Stimulated activated CD8-positive, alpha-beta memory T cell treated with anti-CD3 and anti-CD28 coated beads, Interleukin-7, amount 100 ng/mL, for 4 hours (primary cell): ENCODE measurements at places on chromosomes 1 and 21.

GRCh38 chr21:43921979-43922945 is 57.2 kb downstream of the AGPAT3 start:
- peak; percentile 83 for DNase-seq

- peak; percentile 25 for DNase-seq
Measured at GRCh38 chr1:119712342-119713038, 756 bp downstream of the PHGDH start.

- DNase-seq, result no peak
Measured at GRCh38 chr1:23682946-23683345, 8.7 kb upstream of the RPL11 start.

DNA sequence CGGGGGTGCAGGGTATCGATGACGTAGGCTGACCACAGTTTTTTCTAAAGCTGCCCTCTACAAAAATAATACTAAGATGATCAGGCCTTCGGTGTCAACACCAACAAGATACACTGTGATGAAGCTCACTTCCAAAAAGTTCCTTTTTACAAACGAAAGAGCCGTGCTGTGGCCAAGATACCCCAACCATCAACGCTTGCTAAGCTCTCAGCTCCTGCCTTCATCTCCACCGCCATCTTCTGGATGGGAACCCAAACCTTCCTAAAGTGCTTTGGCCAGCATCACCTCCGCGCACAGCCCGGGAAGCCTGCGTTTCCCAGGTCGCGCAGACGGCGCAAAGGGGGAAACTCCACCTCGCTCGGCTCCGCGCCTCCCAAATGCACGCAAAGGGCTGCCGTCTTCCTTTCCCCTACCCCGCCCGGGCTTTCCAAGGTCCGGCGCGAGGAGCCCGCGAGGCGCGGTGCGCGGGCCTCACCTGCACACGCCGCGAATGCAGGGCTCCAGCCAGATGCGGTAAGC is 541 bp downstream of the USP48 start:
- no peak for DNase-seq

DNA sequence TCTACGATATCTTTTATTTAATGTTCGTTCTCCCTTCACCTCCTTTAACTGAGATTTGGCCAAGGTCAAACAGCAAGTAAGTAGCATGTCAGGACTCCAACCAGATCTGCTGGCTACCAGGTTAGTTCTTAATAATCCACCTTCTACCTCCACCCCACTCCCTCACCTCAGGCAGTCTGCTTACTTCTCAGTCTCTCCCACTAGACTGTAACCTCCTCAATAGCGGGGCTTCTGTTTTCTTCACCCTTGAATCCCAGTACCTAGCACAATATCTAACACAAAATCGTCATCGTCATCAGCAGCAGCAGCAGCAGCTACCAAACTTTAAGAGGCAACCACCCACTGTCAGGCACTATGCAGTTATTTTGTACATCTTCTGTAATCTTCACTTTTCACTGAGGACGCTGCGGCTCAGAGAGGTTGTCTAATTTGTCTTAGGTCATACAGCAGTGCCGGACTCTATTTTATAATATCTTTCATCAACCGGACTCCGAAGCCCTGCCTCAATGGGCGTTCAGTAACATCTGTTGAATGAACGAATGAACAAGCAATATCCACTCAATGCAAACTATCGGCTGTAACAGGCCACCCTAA is 859 bp upstream of the MAGI3 start:
- no peak for DNase-seq

DNA sequence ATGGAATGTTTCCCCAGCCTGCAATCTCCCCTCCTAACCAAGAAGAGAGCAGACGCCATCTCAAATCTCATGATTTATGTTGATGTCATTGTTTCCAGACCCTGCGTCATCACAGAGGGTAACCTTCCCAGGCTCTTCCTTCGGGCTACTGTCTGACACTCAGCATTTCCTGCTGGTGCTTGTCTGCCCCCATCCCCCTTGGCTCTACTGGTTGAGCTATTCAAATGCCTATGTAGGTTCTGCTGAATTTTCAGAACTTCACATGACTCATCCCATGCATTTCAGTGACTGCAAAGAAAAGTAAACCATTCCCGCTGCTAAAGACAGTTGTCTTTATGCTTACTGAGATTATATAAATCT is 24.8 kb upstream of the ITPKB start:
- peak; percentile 8 for DNase-seq

GRCh38 chr1:66624412-66625060 is 90.6 kb downstream of the SGIP1 start:
- DNase-seq, result no peak

GRCh38 chr21:32806810-32807386 is 35.3 kb upstream of the PAXBP1 start:
- DNase-seq, result no peak

- no peak for DNase-seq
Measured at GRCh38 chr1:171913385-171913784, 72.1 kb downstream of the DNM3 start.

DNA sequence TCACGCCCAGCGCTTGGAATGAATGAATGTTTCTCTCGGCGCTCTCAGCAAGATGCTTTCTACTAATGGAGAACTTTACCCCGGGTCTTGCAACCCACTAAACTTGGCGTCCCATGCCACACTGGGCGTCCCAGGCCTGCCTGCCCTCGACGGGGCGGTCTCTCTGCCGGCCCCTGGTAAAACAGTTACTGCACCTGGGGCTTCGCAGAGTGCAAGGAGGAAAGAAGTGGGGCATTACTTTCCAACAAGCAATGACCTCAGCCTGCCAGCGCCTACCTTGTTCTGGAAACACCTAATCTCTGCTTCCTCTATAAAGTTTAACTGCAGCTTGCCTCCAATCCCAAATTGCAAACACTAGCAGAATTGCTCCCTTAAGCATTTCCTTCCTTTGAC is 27.8 kb upstream of the NFIA start:
- DNase-seq, result no peak

GRCh38 chr1:48659801-48660200 is 116.9 kb downstream of the BEND5 start:
- no peak for DNase-seq

- DNase-seq, result no peak
Measured at GRCh38 chr1:93740601-93741031, 59.0 kb upstream of the BCAR3 start.

DNA sequence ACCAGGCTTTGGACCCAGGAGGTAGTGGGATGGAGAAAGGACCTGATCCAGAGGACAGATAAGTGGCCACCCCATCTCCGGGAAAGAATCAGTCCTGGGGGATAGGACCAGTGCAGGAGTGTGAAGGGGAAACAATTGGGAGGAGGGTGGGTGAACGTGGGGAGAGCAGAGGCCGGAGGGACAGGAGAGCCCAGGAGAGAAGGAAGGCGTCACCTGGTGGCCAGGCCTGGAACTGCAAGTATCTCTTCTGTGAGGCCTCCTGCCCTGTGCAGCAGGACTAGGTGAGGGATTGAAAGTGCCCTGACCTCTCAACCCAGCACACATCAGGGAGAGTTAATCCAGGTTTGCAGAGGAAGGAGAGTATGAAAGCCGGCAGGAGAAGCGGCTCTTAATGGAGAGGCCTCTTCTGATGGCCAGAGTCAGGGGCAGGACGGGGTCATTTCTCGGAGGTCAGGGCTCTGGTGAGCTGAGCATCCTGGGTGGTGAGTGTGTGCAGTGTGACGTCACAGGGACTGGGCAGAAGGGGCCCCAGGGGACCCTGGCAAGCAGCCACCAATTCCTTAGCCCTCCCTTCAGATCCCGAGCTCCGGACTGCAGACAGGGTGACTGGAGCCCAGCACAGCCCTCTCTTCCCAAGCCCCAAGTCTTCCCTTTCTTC is 9.2 kb upstream of the LAD1 start:
- DNase-seq, result peak; percentile 26

GRCh38 chr1:232327899-232328298 is 302.0 kb downstream of the SIPA1L2 start:
- DNase-seq, result no peak

DNA sequence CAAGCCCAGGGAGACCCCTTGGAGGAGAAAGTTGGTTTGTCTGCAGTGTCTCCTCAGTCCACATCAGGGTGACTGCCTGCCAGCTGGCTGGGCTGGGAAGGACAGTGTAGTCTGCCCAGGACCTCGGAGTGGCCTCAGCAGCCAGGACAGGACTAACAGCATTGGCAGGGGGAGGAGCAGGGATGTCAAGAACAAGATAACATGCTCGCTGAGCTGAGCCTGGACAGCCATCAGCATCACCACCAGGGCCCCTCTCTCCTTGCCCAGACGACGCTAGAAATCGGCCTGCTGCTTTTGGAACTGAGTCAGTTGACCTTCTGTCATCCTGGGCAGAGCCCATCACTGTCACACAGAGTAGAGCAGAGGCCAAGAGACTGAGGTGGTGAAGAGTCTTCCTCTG is 83.6 kb upstream of the CNTN2 start:
- DNase-seq, result no peak

DNA sequence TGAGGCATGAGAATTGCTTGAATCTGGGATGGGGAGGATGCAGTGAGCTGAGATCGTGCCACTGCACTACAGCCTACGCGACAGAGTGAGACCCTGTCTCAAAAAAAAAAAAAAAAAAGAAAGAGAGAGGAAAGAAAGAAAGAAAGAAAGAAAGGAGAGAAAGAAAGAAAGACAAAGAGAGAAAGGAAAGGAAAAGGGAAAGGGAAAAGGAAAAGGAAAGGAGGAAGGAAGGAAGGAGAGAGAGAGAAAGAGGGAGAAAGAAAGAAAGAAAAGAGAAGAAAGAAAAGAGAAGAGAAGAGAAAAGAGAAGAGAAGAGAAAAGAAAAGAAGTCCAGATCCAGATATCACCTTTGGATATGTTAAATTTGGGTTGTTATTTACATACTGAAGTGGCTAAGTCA is 106.0 kb downstream of the DPYD start:
- no peak for DNase-seq

DNA sequence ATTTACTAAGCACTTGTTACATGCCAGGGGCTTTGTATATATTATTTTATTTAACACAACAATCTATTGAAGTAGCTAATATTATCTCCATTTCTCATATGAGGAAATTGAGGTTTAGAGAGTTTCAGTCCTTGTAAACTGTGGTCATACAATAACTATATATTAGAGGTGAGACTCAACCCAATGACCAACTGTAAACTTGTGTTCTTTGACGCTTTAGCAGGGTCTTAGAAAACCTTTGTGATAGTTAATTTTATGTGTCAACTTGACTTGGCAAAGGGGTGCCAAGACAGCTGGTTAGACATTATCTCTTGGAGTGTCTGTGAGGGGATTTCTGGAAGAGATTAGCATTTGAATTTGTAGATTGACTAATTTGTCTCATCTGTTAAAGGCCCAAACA is 252.4 kb upstream of the B3GALT2 start:
- DNase-seq, result no peak

DNA sequence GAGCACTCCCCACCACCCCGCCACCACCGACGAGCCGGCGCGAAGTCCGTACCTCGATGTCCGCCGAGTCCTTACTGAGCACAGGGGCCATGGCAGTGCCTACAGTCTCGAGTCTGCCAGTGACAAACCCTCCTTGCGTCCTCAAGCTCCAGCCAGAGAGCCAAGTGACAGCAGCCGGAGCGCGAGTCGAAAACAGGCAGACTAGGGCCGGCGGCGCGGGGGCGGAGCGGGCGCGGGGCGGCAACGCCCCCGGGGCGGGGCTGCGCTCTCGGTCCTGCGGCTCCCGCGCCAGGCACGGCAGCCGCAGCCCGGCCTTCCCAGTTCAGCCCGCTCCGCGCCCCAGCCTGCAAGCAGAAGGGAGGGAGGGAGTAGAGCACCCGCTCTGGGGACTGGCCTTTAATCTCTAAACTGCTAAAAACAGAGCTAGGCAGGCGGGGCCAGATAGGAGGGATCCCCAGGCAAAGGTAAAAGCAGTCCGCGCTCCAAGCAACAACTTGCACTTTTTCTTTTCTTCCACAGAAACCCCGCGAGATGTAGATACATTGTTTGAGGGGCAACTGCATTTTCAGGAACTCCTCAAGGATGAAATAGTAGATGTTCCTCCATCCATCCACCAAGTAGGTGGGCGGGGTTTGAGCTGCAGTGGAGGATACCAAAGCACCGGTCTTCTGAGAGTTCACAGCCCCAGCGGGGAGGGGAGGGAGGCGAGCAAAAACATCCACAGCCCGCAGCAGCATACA is at the start of gene DPYD:
Gene DPYD (minus strand): TSS at position 203 of the 740 bp plus-strand sequence. CDS start 112 bp downstream, at position 91.
- peak; percentile 79 for DNase-seq

DNA sequence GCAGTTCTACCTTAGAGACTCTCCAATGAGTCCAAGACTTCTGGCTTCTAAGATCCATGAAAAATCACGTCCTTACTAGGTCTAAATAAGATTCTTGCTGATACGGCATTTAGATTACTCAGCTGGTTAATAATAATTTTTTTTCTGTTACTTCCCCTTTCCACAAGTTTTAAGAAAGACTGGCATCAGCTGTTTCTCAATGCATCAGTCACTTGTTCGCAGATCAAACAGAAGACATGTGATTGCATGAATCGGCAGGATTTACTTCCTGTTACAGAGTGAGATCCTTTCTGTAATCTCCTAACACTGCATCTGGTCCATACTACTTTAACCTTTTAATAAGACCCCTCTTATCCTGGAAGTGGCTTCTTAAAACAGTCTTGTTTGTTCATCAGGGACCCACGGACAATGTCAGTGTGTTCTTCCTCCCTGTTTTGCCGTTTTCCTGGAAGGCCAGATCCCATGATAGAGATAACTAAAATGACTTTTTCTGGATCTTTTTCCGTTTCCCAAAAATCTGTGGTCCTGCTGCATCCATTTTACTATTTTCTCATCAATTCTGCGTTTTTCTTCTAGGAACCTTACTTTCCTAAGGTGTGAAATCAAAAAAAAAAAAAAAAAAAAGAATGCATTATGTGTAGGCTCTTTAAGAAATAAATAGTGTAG is 6.1 kb downstream of the NPL start:
- DNase-seq, result no peak

- DNase-seq, result peak; percentile 52
Measured at GRCh38 chr1:113930499-113931161, 1.5 kb downstream of the HIPK1 start.

DNA sequence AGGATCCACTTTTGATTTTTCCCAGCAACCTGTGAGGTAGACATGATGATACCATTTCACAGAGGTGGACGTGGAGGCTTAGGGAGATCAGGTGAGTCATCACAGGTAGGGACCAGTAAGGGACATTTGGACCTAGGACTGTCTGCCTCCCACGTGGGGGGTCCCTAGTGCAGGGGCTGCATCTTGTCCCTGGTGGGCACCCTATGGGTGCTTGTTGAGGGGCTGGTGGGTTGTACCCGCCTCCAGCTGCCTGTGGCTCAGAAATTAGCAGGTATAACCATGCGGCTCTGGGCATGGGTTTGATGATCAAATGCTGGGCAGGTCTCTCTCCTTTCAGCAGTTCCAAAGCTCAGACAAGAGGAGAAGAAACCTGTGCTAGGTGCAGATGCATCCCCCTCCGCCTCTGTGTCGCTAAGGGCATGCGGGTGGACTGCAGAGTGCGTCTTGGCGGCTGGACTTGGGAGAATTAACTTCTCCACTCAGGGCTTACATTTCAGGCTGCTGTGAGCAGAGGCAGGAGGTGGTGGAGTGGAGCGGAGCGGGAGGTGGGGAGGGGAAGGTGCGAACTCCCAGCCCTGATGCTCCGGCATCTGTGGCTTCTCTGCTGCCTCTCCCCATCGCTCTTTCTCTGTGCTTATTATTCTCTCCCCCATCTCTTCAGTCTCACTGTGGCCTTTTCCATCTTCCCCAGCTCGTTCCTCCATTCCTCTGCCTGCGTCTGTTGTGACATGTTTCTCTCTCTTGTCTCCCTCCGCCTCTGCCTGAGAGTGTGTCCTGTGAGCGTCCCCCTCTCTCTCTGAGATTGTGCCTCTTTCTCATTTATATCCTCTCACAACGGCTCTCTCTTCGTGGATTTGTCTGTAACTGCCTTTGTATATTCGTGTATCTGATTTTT is 146.8 kb downstream of the PTPRU start:
- no peak for DNase-seq

- no peak for DNase-seq
Measured at GRCh38 chr1:173475564-173476196, 1.5 kb upstream of the PRDX6 start.

GRCh38 chr1:53367503-53368313 is 39.8 kb upstream of the LRP8 start:
- no peak for DNase-seq
